HFF-Myc (cell line): ENCODE measurements at places on chromosomes 3 and 15.

GRCh38 chr3:184305577-184305976 is 6.5 kb downstream of the PSMD2 start:
- no peak for DNase-seq

DNA sequence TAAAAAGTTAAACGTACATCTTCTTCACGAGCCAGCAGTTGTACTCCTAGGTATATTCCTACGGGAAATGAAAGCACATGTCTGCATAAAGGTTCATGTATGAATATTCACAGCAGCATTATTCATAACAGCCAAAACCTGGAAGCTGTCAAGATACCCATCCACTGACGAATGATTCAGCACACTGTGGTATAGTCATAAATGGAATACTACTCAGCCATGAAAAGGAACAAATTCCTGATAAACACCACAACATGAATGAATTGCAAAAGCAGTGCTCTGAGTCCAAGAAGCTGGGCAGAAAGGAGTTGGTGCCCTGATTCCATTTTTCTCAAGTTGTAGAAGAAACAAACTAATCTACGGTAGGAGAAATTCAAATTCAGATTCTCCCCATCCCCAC is 3.9 kb downstream of the TMEM43 start:
- DNase-seq: no peak

DNA sequence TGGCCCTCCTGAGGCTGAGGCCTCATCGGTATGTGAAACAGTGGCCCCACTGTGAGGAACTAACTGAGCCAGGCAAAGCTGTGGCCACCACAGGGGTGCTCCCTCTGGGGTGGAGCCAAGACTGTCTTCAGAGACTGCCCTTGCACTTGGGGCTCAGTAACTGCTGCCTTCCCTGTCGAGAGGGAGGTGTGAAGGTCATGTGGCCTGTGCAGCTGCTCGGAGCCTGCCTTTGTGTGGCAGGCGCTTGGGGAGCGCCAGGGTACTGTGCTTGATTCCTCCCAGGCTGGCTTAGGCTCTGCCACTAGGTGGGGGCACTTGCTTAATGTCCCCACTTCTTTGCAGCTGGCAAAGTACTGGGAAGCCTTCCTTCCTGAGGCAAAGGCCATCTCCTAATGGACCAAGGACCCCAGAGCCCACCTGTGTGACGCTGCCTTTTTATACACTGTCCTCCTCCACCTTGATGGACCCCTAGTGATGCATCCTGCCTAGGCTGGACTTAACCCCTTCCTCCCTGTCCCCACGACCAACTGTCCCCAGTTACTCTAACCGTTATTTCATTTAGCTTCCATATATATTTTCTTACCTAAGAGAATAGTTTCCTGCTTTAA is 14.2 kb upstream of the SNX22 start:
- no peak for DNase-seq

DNA sequence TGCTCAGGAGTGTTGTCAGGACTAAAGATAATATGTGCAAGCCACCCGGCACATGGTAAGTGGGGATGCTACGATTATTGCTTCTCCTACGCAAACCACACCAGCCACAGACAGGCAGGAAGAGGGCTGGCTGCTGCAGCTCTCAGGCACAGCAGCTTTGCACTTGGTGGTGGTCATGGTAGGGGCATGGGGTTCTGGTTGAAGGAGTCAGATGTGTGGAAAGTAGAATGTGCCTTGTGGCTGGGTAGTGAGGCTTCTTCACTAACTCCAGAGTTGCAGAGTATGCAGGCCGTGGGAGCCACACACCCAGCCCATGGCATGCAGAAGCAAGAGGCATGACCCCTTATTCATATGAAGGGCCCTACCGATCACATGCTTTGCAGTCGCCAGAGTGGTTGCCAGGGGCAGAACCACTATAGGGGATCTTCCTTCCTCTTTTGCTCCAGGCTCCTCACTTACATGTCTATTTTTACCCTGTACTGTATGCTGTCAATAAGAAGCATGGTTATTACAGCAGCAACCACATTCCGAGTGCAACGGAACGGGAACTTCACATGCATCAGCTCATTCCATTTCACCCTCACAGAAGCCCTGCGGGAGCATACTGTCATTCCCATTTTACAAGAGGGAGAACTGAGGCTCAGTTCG is 59.2 kb upstream of the HERC1 start:
- DNase-seq: no peak

GRCh38 chr15:94324835-94325767 is 93.7 kb downstream of the MCTP2 start:
- no peak for DNase-seq

DNA sequence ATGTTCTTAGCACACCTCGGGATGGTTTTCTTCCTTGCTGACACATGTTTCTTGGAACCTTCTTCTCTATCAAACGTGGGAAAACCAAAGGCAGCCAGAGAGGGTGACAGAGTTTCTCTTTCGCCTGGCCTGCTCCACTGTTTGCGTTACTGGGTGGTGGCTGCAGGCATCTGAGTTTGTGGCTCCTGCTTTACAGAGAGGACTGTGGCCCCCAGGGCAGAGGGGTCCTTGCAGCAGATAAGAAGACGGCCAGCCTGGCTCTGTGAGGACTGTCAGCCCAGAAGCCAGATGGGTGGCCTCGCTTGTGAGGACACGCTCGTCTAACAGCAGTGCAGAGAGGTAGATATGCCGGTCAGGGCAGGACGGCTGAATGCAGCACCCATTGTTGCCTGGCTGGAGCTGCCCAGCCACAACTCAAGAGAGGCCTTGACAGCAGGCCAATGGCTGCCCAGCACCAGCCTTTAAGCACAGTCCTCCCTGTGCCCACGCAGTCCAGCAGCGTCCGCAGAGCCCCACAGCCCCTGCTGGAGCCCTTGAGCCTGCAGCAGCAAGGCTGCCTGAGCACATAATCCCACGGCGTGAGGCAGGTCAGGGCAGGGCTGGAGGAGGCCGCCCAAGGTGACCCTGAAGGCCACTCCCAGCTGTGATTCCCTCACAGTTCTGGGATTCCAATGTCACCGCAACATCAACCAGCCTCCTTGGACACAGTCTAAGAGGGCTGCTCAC is 15.0 kb upstream of the SPTBN5 start:
- DNase-seq: no peak

DNA sequence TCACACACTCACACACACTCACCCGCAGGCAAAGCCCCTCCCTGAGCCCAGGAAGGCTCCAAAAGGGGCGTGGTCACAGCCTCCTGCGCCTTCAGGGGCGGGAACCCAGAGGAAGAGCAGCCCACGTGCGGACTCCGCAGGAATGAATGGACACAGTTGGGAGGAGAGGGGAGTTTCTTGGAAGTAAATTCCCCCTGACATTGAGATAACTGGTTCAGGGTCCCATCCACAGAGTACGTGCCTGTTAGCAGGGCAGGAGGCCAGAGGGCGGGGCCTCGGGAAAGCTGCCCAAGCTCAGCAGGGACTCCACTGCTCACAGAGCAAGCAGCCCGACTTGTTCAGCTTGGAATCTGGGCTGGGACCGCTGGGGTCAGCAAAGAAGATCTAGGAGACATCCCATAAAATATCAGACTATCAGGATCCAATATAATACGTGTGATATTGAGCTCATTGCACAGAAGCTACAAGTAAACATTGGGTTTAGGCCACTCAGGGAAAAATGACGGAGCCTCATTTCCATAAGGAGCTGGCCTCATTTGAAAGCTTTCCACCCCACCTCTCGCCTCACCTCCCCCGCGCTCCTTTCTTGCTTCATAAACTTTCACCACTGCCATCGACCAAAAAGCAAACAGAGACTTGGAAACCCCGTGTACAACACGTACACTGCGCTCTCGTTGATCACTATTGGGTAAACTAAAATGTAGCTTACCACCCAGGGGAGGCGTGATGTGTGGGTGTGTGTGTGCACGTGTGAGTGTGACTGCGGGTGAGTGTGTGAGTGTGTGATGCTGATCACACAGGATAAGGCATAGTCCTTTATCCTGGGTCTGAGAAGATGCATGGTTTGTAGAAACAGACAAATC is 36.0 kb downstream of the TM2D3 start:
- peak; percentile 31 for DNase-seq

DNA sequence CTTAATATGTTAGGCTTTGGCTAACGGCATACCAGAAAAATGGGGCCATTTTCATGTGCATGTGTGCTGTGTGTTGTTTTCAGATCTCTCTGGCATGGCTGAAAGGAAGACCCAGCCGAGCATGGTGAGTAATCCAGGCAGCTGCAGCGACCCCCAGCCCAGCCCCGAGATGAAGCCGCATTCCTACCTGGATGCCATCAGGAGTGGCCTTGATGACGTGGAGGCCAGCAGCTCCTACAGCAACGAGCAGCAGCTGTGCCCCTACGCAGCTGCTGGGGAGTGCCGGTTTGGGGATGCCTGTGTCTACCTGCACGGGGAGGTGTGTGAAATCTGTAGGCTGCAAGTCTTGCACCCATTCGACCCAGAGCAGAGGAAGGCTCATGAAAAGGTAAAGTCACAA is 15.1 kb downstream of the MKRN2 start:
- no peak for DNase-seq

DNA sequence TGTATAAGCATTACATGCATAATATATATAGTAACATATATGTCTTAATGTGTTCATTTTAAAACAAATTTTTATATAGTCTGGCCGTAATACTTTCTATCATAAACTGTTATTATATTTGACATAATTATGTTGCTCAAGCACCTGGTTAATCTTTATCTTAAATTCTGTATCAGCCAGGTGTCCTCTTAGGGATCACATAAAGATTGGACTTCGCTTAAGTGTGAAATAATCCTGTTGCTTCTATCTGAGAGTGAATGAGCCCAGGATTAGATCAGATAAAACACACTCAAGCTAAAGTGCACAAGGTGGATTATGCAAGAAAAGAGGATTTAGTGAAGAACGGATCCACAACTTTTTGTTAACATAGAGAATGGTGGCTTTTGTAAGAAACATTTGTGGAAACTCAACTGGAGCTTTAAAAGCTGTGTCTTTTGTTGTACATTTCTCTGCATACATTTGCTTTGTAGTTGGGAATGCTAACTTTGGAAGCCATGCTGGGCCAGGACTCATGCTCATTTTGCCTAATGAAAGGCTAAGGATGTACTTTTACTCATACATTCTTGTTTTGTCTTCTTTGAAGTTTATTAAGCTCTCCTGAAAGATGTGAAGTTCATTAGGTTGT is 437.8 kb downstream of the ZIC1 start:
- no peak for DNase-seq

DNA sequence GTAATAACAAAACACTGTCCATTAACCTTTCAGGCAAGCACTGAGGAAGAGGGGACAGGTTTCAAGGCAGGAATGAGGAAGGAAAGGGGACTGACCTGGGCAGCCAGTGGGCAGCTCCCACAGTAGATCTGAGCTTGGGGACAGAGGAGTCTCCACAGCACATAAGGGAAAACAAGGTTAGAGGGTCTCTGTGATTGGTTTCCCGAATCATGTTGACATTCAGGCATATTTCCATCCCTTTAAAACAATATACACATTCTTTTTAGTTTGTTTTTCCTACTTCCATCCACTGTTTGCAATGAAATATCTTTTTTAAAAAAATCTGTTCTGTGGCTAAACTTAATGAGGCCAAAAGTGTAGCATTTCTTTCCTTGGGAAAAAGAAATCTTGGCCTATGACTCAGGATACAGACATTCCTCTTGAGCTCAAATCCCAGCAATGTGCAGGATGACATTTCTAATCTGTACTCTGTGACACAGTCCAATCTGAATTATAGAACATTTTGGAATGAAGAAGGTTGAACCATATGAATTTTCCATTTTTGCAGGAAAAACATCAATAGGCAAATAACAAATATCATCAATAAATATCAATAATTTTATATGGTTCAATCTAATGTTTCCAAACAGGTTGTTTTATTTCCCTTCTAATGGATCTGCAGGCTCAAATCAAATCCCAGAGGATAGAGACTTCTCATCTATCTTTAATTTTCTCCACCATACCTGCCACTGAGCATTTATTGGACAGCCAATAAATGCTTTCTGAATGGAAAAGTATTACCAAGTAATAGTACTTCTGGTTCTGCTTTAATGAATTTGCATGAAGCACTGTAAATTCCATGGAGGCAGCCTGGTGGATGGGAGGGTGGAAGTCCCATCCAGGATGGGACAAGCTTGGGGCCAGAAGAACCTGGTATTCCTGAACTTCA is 54.1 kb downstream of the ITGB5 start:
- DNase-seq: peak; percentile 47

DNA sequence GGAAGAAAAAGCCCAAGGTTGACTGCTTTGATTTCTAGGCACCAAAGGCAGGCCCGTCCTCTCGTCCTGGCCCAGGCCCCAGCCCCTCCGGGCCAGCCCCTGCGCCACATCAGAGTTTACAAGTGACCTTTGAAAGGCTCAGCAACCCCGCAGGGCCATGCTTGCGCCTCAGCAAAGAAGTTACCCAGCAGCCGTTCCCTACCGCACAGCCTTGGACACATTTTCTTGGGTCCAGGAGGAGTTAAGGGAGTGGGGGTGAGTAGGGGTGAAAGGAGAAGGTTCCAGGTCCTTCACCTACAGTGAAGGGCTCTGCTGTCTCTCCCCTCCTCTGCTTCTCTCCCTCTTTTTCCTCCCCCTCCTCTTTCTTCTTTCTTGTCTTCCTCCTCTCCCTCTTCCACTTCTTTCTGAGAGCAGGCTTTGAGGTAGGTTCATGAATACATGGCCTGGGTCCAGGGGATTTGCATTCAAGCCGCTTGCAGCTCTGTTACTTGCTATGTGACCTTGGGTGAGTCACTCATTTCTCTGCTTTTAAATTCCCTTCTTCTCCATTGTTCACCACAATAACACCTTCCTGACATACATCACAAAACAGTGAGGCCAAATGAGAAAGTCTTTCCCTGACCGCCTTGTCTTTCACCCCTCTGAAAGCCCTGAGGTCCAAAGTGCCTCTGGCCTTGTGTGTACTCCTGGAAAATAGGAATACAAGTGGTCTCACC is 223.3 kb upstream of the TPRG1 start:
- peak; percentile 81 for DNase-seq

GRCh38 chr3:148077318-148077923 is 620.3 kb upstream of the AGTR1 start:
- DNase-seq: no peak

GRCh38 chr15:68113273-68113672 is 59.2 kb downstream of the PIAS1 start:
- DNase-seq: no peak

DNA sequence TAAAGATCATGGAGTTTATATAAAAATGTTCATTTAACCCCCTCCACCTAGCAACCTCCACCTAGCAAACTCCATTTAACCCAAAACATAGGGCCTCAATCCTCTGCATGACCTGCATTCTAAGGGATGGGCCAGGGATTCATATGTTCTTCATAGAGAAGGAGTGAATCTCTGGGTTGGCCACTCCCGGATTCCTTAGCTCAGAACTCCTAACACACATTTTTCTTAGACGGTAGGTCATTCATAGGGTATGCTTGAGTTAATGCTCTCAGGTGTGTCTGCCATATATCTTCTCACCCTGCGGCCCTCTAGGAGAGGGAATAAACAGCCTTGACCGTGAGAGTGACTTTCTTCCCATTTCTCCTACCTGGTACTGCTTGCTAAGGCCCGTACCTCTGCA is 102.0 kb upstream of the IGSF10 start:
- no peak for DNase-seq

- no peak for DNase-seq
These were observed 306.5 kb downstream of the ROBO1 start for GRCh38 chr3:79461129-79461792.

DNA sequence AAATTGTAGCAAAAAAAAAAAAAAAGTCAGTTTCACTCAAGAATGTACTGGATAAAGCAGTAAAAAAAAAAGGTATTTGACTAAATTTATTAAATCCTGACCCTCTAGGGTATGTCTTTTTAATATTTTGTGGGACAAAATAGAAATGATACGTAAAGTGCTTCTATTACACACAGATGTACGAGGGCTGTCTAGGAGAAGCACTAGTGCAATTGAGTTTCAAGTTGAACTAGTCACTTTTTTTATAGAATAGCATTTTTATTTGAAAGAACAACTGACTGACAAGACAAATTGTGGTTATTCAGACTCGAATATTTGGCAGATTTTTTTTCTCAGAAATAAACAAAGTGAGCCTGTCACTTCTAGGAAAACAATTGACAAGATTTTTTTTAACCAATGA is 49.0 kb downstream of the CCDC54 start:
- no peak for DNase-seq
